ENCODE measurements at places on chromosomes 5 and 9. TPM values are rescaled to one million over a fixed set of nuclear protein-coding genes. Genes with fewer than 3 reads are reported as not detected.
A peak's percentile ranks its signal among the peaks of the same experiment; 100 is the strongest.

GRCh38 chr9:108511307-108511706 is 344.5 kb downstream of the ACTL7B start:
- DNase-seq = no peak

DNA sequence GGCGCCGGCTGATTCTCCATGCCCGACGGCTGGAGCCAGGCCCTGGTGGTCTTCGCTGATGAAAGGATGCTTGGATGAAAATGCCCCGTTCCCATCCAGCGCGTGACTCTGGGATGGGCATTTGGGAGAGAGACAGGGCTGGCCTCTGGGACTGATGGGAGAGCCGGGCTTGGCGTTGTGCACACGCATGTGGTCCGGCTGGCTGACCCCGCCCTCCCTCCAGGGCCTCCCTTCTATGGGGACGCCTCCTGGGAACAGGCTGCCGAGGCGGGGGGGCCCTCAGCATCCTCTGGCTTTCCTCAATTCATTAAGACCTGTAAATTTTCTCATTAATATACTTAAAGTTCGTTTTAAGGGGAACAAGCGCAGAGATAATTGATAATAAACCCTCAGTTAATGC is 36.8 kb downstream of the UNC5A start:
- no peak for DNase-seq

DNA sequence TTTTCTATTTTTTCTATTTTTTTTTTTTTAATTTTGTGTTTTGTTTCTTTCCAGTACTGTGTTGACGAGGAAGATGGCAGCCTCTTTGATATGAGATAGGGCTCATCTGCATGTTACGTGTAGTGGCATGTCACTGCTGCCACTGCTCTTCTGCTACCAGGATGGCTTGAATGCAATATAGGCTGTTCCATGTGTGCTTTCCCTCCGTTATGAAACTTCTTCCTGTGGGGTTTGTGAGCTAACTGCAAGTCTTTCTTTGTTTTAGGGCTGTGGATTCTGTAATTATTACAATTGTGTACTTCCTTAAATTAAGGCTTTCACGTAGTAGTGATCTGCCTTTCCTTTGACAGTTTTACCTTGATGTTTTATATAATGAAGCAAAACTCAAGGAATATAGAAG is 184.6 kb downstream of the KDM4C start:
- DNase-seq = no peak

DNA sequence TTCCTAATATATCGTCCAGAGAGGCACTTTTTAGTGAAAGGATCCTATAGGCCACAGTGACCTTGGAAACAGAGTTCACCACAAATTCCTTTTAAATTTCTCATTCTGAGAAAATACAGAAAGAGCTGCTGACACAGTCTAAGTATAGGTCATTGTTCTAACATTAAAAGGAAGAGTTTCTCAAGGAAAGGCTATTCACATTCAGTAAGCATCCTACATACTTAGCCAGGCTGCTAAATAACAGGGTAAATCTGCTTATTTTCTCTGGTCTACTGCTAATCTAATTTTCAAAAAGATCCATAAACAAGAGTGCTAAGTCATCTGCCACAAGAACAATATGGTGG is 313.7 kb downstream of the PDE4D start:
- DNase-seq = no peak

DNA sequence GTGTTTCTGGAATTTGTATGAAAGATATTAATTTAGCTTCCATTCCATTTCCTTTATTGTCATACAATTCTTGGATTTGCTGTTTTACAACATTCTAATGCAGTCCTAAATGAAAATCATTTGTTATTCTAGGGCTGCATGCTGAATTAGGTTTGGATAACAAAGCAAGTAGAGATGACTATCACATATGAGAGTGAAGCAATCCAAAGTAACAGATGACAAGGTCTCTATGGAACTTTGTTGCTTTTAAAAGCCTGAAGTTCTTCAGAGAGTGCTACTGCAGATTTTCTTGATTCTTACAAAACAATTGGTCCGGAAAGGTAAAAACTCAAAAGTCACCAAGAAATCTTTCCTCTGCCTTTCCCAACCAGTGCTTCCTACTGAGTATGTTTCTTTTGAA is 56.9 kb upstream of the VCAN start:
- DNase-seq = no peak

- DNase-seq = no peak
Observed at GRCh38 chr5:8560776-8561175, 691.8 kb downstream of the MTRR start.

DNA sequence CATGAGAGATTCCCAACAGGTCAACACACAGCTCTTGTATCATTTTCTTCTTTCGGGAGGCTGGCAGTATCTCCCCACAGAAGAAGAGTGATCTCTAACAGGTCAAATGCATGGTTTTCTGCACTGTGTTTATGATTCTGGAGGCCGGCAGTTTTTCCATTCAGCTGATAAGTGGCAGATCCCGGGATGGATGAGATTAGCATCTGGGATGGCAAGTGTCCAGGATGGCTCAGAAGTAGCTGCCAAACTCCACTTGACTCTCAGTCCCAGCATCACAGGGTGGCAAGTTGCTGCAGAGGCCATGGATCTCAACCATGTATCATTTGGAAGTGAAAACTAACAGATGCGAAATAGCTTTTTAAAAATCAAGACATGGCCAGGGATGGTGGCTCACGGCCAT is 97.8 kb upstream of the SLC44A1 start:
- no peak for DNase-seq

DNA sequence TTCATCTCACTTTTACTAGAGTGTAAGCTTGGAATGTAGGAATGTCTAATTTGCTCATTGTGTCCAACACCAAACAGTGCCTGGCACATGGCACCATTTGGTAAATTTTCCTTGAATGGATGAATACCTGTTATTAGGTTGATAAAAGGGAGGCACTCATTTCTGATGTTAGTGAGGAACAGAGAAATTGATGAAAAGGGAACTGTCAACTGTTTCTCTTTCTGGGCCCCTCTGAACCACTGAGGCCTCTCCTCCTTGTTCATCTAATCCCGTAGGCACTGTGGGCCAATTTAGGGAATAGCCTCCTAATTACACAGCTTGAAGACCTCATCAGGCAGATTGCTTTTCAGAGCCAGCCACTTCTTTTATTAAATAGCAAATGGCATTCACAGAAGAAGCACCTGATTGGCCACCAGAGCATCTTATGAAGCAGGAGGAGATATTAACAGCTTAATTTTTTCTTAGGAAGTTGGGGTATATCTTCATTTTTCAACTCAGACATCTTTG is 22.6 kb downstream of the MRRF start:
- DNase-seq = no peak

DNA sequence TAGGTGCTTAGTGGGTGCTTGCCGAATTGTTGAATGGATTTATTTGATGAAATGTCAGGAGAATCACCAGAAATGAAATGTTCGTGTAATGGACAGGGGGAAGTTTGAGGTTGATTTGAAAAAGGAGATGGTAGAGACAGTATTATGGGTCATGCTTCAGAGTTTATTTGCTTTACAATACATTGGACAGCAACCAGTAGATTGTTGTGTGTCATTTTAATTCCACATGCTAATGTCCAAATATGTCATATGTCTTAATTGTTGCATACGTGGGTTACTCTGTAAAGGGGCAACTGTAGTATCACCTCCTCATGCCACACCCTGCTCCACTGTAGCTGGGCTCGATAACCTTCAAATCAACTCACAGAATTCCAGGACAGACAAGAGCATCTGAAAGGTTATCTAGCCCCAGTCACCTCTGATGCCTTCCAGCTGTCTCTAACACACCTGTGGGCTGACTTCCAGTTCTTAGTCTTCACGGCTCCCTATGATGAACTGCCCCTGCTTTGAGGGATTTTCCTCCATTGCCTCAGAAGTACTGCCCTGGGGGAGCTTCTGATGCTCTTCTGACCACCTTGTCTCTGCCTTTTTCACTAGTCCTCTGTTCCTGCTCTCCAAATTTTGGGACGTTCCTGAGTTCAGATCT is 1.7 kb downstream of the PDCD1LG2 start:
- no peak for DNase-seq

- peak; percentile 75 for DNase-seq
Observed at GRCh38 chr5:51302343-51302742, 80.9 kb upstream of the ISL1 start.

- no peak for DNase-seq
Observed at GRCh38 chr9:16816011-16816410, 54.5 kb downstream of the BNC2 start.

- no peak for DNase-seq
Observed at GRCh38 chr9:9945966-9946365, 666.8 kb downstream of the PTPRD start.

DNA sequence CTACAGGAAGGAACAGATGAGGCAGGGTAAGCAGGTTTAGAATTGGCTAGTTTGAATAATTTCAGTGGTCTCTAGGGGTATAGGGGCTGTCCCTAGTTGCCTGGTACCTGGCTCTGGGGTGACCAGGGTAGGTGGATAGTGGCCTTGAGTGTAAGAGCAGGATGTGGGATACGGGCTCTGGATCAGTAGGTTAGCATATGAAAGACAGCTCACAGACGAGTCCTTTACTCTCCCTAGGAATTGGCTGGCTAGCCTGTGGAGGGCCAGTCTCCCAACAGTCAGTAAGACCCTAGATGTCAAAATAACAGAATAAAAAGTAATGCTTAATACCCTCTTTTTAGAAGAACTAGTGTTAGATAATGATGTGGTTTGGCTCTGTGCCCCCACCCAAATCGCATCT is 16.6 kb upstream of the C9orf152 start:
- no peak for DNase-seq

DNA sequence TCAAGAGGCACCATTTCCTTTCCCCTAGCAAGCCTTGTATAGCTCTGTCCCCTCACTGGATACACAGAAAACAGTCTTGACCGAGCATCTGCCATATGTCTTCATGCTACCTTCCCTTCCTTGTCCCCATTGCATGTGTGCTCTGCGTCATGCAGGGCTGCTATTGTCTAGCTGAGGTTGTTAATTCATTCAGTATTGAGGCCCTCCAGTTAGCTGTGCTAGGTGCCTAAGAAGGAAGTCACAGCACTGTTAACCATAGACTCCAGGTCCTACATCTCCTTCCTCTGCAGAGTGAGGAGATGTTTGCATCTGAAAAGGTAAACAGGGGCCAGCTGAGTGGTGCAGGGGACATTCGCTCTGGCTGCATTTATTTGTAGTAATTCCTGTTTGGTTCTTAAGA is 48.2 kb downstream of the SLC1A3 start:
- no peak for DNase-seq

GRCh38 chr9:137978262-137978714 is 100.7 kb downstream of the CACNA1B start:
- no peak for DNase-seq

ENHO gene
- 0.55 TPM for total RNA-seq

IL13 gene
- not detected for total RNA-seq

LYRM7 gene
- total RNA-seq = 6.0 TPM

LVRN gene
- total RNA-seq = 0.94 TPM
